ENCODE measurements at places on chromosomes 1 and 21.

GRCh38 chr1:59653968-59654367 is 160.8 kb upstream of the HOOK1 start:
- no peak for DNase-seq

- no peak for DNase-seq
Observed at GRCh38 chr1:53578358-53578757, 119.2 kb downstream of the DMRTB1 start.

- DNase-seq: no peak
Observed at GRCh38 chr1:27528818-27529703, 39.1 kb upstream of the WASF2 start.

- no peak for DNase-seq
Observed at GRCh38 chr1:67793562-67793961, 39.7 kb downstream of the GNG12 start.

- DNase-seq: no peak
Observed at GRCh38 chr1:115454837-115455511, 116.9 kb upstream of the NGF start.

DNA sequence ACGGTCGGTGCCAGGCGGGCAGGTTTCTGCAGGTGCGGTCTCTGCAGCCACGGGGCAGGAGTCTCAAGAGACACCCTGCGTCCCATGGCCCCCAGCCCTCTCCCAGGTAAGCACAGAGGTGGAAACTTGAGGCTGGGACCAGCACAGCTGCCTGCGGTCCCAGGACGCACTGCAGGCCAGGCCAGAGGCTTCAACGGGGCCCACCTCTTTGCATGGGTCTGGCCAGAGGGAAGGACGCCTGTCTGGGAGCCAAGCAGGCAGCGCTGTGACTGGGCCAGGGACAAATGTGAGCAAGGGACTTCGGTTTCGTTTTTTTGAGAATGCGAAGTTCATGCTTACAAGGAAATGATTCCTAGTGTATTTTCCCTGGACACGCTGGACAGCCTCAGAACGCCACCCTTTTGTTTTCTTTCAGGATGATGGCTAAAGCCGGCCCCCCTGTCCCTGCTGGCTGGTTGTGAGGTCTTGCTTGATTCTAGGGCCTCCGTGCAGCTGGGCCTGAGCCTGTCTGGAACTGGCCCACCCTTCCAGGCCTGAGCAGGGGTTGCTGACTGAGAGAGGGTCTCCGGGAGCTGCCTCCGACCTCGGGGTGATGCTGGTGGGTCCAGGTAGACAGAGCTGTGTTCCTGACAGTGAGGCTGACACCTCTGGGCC is 38.3 kb downstream of the MORN1 start:
- no peak for DNase-seq

All from neural crest cell (in vitro differentiated cells).